ENCODE measurements at places on chromosomes 7 and 10. TPM values are rescaled to one million over a fixed set of nuclear protein-coding genes. Genes with fewer than 3 reads are reported as not detected.
A peak's percentile ranks its signal among the peaks of the same experiment; 100 is the strongest.

- DNase-seq: no peak
Measured at GRCh38 chr10:73803680-73804286, 7.6 kb downstream of the NDST2 start.

Gene DCLRE1C
- polyA plus RNA-seq: 6.4 TPM

DNA sequence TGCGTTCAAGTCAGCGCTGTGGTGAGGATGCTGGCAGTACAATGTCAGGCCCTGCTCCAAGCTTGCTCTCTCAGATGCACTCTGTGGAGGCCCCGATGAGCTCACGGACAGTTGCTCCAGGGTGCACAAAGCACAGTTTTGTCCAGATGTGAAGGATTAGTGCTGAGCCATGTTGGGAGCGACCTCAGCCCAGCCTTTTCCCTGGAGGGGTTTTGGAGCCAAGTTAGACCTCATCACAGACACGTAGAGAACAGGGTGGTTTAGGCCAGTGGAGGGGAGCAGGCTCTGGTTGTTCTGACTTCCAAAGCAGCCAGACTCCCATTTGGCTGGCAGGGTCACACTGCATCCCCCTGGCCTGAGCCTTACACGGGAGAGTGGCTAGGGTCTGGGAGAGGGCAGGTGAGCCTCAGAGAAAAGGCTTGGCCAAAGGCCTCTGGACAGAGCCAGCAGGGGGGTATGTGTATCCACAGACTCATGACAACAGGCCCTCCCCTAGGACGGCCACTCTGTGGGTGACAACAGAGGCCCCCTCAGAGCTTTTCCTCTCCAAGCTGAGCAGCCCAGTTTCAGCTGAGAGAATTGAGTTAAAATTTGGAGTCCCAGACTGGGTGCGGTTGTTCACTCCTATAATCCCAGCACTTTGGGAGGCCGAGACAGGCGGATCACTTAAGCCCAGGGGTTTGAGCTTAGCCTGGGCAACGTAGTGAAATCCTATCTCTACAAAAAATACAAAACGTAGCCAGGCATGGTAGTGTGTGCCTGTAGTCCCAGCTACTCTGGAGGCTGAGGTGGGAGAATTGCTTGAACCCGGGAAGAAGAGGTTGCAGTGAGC lies 4.7 kb downstream of the PLAC9 start:
- DNase-seq: peak; percentile 41

Gene CNNM1
- polyA plus RNA-seq: 0.14 TPM

GRCh38 chr7:136741941-136742340 lies 126.5 kb upstream of the CHRM2 start:
- no peak for DNase-seq

DNA sequence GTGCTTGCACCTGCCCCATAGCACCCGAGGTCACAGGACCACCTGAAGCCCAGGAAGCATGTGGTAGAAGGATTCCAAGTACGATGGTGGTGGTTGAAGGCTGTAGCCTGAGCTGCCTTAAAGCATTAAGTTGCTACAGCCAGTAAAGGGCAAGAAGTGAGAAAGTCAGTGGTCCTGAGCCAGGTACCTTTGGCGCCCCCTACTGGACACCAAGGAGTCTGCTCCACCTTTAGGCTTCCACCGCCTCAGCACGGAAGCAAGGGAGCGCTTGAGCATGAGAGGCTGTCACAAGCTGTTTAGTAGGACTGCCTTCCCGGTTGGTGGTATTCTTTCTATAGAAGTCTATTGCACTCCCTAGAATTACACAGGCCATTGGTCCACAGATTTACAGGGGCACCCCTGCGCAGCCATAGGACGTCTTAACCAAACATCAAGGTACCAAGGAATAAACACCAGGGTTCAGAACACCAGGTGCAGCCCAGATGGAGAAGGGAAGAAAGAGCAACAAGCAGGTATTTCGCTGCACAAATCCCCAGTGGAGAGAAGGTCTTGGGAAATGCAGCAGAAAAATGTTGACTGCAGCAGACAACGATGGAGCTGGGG lies 2.2 kb downstream of the CRTAC1 start:
- DNase-seq: no peak

DNA sequence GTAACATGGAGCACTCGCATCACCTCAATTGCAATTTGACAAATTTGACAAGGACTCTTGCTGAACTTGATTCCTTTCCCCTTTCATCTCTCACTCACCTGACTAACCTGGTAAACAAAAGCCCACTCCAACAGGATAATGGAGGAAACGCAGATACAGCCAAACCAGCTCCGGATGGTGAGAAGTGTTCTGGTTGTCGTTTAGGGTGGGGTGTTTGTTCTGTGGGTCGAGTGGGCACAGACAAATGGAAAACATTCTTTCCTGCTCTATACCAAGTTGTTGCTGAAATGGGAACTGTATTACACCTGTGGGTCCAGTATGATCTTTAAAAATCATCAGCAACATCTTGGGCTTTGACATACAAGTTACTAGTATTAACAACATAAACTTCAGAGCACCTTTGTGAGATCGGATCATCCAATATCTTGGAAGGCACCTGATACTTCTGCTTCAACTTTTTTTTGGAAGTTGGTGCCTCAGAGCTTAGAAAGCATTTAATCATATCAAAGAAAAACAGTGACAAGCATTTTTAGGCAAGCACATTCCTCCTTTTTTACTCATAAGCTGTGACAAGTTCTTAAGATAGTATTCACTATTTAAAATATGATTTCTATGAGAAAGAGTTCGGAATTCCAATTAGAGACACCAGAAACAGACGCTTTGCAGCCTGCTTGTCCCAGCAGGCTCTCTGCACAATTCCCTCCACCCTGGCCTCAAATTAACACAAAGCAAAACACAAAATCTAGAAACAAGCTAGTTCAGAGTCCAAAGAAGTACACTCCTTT lies 58.1 kb downstream of the CCDC186 start:
- no peak for DNase-seq

GRCh38 chr7:146926841-146927240 lies 810.2 kb downstream of the CNTNAP2 start:
- DNase-seq: no peak

DNA sequence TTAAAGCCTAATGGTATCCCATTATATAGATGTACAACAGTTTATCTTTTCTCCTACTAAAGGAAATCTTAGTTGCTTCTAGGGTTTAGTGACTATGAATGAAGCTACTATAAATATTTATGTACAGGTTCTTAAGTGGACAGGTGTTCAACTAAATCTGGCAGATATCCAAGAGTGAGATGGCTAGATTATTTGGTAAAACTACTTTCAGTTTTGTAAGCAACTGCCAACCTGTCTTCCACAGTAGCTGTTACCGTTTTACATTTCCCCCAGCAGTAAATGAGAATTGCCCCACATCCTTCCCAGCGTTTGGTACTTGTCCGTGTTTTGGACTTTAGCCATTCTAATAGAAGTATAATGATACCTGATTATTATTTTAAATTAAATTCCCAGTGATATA lies 144.9 kb upstream of the MAGI2 start:
- no peak for DNase-seq

GRCh38 chr7:52691257-52691656 lies 344.2 kb upstream of the POM121L12 start:
- no peak for DNase-seq

DNA sequence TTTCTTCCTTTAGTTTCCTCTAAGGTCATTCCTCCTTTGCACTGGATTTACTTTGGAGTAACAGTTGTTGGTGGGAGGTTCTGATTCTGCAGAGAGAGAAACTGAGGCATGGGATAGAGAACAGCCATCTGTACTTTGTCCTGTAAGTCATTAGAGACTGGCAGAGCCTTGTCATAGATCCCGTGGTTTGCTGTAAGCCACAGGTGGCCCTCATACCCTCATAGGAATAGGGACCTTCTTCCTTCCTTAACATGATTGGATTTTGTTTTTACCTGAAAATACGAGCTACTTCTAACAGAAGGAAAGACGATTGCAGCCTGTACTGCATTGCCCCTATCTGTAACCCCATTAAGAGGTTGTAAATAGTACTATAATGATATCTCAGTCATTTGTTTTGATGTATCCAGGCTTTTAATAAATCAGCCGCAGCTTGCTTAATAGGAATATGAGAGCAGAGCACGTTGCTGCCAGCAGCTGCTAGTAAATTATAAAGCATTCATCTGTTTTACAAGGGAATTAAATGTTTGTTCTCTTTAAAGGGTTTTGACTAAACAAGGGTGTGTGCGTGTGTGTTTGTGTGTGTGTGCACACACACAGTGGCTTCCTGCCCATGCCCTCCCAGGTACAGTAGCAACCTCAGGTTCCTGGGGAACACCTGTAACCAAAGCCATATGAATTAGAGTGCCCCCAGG lies 249.8 kb downstream of the AUTS2 start:
- DNase-seq: no peak

Measured in AG04450 (cell line).